EL (cell line): ENCODE measurements at places on chromosomes 11 and 22.

DNA sequence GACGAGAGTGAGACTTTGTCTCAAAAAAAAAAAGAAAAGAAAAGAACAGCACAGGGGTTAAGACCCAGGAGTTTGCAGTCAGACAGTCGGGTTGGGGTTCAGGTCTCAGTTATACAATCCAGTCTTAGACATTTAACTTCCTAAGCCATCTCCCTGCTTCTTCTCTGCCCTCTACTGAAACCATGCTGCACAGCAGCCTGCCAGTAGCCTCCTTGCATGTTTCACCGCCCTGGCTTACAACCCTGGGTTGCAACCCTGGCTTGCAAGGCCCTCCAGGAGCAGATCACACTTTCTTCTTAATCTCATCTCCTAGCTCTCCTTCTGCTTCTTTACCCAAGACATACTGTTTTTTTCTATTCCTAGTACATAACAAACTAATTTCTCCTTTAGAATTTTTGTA is 5.9 kb upstream of the B3GAT3 start:
- no peak for DNase-seq

GRCh38 chr11:106670069-106670468 is 348.2 kb downstream of the GUCY1A2 start:
- no peak for DNase-seq

DNA sequence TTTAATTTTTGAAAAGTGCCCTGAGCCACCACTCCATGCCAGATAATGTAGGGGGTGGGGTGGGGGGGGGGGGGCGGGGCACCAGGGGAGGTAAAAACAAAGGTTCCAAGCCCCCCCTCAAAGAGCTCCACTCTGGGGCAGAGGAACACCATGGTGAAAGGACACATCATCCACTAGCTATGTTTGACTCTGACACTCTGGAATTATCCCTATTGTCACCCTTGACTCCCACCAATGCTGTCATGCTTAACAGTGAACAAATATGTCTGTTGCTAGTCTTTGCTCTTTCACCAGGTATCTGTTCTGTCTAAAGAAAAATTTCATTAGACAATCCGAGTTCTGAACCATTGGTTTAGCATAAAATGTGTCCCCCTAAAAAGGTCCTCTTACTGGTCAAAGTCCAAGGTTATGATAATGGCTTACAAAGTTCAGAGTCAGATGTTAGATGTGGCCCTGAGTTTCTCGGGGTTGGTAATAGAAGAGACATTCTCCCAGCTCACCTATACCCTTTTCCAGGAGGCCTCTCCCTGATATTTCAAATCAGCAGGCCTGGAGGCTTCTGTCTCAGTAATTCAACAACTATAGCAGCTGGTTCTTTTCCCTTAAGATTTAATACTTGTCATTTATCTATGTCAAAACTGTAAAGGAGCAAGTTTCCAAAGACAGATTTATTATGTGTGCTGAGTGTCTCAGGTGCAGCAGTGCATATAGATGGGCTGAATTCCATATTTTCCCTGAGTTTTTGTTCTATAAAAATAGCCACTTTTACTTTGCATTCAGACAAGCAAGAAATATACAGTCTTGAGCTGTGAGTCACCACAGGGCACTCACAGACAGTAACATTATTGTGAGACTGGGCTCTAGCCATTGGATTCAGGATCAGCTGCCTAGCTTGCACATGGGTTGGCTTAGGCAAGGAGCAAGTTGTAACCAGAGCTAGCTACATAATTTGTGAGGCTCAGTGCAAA is 174.1 kb downstream of the CSNK2A3 start:
- peak; percentile 58 for DNase-seq

DNA sequence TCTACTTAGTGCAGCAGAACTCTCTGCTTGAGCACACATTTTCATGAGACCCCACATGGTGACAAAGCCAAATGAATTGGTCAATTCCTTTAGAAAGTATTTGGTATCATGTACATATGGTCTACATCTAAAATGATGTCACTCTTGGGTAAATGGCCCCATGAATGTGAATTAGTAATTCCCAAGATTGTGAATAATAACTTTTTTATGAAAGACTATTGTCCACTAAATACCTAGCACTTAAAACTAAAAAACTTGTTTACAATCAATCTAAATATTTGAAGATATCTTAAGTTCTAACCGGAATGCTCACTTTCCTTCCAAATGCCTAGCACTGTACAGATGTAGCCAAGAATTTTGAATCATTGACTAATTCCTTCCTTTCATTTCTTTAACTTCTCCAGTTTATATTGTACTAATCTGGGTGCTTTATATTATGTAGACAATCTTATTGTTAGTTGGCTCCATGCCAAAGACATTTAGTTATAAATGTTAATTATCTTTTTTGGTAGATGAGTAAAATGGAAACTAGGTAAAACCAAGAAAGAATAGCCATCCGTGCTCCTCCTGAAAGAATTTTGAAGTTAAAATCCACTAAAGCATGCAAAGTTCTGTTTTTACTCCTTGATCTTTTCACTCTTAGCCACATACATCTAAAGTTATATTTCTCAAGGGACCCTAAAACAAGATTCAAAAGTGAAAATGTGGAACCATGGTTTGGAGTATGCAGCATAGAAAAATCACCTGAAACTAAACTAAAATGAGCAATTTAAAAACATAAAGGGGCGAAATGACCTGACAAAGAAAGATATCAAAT is 145.0 kb upstream of the ARHGAP20 start:
- no peak for DNase-seq

DNA sequence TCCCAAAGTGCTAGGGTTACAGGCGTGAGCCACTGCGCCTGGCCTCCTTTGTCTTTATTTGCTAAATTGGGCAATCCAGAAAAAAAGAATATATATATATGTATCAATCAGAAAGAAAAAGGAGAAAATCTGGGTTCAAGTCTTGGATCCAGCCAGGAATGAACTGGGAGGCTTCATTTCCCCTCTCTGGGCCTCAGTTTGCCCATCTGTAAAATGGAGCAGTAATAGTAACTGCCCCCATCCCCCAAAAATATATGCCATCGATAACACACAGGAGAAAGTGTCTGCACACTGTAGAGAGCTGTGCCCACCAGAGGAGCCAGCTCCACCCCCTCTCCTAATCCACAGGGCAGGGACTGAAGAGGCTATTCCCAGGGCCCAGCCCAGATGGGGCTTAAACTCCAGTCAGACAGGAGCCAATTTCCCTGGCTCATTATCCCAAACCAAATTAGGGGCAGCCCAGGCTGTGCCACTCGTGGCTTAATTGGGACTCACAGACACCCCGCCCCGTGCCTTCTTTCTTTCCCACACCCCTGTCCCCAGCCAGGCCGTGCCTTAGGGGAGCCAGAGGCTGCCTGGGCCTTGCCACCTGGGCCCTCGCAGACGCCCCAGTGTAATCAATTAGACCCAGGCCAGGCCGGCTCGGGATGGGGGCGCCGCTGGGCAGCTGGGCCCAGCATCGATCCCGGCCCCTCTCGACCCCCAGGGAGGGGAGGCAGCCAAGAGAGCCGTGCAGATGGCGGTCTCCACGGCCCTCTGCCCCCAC is 171.5 kb downstream of the MN1 start:
- no peak for DNase-seq

DNA sequence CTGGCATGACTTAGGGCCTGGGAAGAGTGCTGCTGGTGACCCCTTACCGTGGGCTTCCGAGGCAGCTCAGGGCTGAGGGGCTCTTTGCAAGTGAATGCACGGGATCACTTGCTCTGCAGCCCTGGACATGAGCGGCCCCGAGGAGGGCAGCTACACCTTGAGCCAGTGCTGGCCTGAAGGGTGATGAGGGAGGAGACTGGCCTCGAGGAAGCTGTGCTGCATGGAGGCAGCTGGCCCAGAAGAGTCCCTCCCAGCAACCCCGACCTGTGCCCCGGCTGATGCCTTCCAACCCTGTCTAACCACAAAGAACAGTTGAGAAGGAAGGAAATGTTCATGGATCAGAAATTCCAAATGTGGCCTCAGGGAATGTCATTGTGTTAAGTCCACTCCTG is 45.2 kb downstream of the TBX1 start:
- peak; percentile 54 for DNase-seq

DNA sequence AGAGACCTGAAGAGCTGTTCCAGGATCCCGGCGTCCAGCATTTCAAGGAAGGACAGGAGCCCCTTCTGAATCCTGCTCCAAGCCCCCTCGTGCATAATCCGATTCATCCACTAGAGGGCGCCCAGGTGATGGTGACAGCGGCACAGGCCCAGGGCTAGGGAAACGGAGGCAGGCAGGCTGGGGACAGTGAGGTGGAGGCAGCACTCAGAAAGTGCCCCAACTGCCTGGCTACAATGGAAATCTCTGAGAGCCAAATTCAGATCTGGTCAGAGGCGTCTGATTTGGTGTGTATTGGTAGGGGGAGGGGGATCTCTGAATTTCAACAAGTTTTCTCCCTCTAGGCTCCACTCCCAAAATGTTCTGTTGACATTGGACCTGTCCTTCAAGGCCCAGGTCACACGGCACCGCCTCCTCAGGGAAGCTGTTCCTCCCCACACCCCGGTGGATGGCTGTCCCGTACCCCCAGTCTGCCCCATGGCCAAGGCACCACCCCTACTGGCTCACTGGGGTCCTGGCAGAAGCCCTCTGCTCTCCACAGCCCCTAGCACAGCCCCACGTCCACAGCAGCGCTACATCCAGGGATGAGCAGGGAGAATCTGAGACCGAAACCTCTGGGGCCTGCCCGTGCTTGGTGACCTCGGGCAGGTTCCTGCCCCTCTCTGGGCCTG is 142.9 kb downstream of the CRYBB2 start:
- peak; percentile 50 for DNase-seq

- DNase-seq, result no peak
Observed at GRCh38 chr11:7256943-7257342, 5.2 kb downstream of the SYT9 start.

GRCh38 chr11:86931548-86932258 is 23.5 kb downstream of the FZD4 start:
- peak; percentile 91 for DNase-seq

DNA sequence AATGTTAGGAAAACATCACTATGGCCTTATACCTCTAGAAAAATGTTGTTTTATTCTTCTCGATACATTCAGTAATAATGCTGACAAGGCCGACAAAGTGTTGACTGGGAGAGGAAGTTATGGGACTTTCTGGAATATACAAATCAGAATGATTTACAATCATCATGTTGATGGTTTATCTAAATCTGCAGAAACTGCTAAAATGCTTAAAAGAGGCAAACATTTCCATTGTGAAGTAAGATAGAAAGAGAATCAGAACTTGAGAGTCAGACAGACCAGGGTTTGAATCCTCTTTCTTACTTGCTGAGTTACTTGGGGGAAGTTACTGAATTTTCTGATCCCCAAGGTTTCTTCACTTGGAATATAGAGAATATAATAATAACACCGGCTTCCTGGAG is 89.4 kb downstream of the CD44 start:
- DNase-seq, result no peak

DNA sequence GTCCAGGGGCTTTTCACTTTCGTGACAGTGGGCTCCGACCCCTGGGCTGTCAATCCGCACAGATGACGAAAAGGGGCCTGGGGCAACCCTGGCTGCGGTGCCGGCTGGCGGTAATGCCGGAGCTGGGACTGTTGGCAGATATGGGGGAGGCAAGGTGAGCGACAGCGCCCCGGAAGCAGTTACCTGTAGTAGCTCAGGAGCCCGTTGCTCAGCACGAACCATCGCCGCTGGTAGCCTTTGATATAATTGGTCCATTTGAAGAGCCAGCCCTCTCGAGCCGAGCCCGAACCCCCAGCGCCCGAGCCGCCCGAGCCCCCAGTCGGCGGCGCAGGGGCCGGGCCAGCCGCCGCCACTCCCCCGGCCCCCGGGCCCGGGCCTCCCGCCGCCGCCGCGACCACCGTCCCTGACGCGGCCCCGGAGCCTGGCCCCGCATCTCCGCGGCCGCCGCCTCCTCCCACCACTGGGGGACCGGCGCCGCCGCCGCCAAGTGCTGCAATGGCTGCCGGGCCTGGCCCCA is 396 bp downstream of the OSBP start:
- peak; percentile 12 for DNase-seq

GRCh38 chr22:42437488-42438292 is 5.5 kb upstream of the NFAM1 start:
- DNase-seq, result peak; percentile 58

DNA sequence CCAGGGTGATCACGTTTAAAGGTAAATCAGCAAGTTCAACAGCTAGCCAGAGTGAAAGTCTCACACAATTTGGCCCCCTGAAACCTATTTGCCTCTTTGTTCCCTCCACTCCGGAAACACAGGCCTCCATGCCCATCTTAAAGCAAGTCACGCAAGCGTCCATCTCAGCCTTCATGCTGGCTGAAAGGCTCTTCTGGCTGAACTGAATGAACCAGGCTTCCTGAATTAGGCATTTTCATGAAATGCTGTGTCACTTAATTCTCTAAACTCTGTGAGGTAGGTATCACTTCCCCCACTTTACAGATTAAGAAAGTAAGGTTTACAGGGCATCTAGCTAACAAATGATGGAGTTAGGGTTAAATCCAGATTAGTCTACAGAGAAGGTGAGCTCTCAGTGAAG is 1.4 kb downstream of the SLC25A17 start:
- no peak for DNase-seq

- peak; percentile 70 for DNase-seq
Observed at GRCh38 chr22:41917903-41918791, 3.3 kb upstream of the SHISA8 start.

DNA sequence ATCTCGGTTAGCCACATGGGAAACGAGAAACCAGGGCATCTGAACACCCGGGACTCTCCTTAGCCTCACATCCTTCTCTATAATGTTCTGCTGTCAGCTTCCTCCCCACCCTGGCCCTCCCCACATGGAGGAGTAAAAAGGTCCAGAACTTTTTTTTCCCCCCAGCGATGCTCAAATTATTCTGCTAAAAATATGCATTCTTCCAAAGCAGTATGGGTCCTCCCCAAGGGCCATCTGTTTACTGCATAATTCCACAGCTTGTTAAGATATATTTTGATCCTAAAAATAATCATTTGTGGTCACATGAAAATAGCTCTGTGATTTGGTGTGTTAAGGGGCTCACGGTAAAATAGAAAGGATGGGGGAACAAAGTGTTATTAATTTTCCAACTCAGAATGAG is 281.5 kb upstream of the NARS2 start:
- DNase-seq, result no peak

DNA sequence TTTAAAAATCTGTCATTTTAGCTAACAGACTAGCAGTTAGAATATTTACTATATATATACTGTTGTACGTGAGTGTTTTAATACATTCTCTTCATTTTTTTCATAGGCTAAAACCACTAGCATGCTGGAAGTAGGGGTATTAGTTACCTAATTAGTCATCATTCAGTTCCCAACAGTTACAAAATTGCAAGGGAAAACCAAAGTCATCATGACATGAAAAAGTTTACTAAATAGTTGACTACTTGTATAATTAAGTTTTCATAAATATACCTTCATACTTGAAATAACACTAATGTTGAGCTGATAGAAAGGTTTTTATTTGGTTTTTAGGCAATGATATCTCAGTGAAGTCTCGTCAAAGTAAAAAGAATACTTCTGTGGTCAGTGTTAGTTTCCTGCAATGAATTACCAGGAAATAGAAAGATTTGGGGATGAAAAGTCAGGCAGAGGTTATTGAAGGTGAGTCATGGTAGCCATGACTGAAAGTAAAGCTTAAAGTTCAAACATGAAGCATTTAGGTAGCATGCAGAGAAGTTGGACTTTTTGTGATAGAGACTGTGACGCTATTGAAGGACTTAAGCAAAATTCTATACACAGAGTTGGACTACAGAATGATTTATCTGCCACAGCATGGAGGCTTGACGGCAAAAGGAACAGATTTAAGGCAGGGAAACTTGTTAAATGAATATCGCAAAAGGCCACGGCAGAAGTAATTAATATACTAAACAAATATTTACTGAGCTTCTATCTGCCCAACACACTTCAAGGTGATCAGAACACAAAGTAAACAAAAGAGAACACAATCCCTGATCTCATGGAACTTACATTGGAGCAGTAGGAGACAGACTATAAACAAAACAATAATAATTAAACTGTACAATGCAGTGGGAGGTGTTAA is 828.1 kb upstream of the FAT3 start:
- DNase-seq, result no peak

GRCh38 chr22:41311487-41311886 is 10.2 kb downstream of the ZC3H7B start:
- DNase-seq, result no peak
